Amygdala (tissue), 56 donors: ENCODE measurements at places on chromosomes 3 and 15.

DNA sequence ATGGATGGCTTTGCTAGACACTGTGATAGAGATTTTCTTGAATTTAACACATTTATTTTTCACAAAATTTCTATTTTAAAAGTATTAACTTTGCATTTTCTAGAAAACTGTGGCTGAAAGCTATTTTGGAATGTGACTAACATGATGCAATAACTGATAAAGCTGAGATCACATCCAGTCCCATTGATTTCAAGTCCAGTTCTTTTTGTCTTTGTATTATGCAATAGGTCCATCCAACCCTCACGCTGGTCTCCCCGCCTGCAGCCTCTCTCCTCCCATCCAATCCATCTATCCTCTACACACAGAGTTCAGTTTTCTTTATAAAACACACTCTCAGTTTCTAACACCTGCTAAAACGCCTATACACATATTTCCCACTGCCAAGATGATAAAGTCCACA lies 178.8 kb downstream of the CNTN3 start:
- no peak for DNase-seq

DNA sequence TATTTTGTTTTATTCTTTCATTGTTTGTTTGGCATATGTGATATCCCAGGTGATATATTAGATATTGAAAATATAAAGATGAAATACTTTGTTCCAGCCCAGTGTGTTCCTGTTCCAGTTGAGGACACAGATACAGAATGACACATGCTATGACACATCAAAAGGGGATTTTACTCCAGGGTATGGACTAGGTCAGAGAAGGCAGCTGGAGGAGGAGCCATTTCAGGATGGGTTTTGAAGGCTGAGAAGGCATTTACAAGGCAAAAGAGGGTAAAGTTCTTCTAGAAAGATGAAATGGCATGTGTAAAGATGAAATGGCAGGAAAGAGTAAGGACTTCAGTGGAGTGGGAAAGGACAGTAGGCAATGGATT lies 163.8 kb downstream of the ZIC1 start:
- DNase-seq = no peak

DNA sequence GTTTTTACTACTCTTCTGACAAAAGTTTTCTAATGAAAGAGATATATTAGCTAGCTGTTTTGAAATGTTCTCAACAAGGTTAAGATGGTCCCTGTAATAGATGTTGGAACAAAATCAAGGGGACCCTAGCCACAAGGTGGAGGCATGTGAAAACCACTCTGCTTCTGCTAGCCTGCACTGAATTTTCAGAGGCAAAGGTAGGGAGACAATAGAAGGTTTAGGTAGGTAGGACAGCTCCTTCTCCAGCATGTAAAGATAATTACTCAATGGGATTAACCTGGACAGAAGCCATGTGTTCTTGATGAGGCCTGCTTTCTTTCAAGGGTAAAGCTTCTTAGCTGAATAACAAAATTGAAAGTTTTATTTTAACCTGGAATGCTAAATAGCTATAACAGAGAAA lies 333.5 kb downstream of the LSAMP start:
- DNase-seq = no peak

GRCh38 chr15:70557521-70558258 lies 205.7 kb downstream of the UACA start:
- no peak for DNase-seq

GRCh38 chr3:184345317-184346144 lies 8.1 kb downstream of the FAM131A start:
- DNase-seq = peak; percentile 69

GRCh38 chr3:103437883-103438282 lies 1003.1 kb downstream of the ZPLD1 start:
- no peak for DNase-seq

DNA sequence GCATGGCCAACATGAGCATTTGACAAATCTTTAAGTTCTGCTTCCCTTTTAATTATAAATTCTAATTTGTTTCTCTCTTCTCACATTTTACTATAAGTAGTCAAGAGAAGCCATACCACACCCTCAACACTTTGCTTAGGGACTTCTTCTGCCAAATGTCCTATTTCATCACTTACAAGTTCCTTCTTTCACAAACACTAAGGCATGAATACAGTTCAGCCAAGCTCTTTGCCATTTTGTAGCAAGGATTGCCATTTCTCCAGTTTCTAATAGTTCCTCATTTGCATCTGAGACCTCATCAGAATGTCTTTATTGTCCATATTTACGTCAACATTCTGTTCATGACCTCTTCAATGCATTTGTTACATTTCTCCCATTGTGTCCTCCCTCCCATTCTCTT lies 29.4 kb downstream of the SLC22A14 start:
- DNase-seq = no peak

DNA sequence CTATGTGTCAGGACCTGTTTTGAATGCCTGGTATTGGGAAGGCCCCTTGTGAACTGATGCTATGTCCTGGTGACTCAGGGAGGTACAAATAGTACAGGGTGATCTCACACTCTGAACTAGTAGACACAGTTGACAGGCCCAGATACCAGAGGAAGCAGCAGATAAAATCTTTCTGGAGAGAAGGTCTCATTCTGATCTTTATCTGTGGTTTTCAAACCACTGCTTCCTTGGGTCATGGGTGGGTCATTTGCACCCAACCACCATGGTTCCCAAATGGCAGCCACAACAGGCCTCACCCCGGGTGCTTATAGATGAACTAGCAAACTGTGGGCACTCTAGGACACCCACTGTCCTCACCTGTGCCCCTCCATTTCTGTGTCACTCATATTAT lies 43.4 kb downstream of the PXYLP1 start:
- no peak for DNase-seq

GRCh38 chr3:79424811-79425210 lies 343.0 kb downstream of the ROBO1 start:
- no peak for DNase-seq

- DNase-seq = no peak
Observed at GRCh38 chr3:33250712-33251111, 26.5 kb upstream of the FBXL2 start.

DNA sequence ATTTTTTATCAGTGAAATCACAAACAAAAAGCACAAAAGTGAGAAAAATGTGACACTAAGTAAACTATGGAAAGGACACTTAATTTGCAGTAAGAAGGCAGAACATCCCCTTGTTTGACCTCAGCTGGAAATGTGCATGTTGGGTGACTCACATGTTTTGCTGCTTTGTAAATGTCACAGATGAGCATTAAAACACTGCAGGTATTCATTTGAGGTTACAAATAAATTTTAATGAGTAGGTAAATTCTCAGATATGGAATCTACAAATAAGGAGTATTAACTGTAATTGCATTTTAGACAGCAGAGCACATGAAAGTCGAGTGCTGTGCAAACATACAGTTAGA lies 20.3 kb downstream of the CHMP2B start:
- no peak for DNase-seq

GRCh38 chr3:139518926-139519842 lies 20.4 kb downstream of the RBP1 start:
- DNase-seq = no peak

GRCh38 chr15:83853232-83853631 lies 199.3 kb downstream of the ADAMTSL3 start:
- no peak for DNase-seq

GRCh38 chr3:94799420-94800060 lies 736.7 kb downstream of the NSUN3 start:
- DNase-seq = no peak

DNA sequence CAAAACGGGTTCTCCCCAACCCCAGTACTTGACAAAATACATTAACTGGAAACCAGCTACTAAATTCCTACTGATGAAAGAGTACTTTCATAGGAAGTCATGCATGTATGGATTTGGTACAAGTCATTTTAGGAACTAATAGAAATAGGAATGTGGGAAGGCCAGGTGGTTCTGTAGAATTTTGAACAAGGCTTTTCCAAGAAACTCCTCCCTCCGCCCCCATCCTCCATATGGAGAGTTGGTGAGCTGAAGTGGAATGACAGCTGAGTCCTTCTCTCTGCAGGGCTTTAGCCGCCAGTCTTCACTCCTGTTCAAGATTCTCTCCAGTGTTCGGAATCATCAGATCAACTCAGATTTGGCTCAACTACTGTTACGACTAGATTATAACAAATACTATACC lies 33.2 kb downstream of the TUBGCP4 start:
- no peak for DNase-seq

GRCh38 chr15:31300208-31300661 lies 26.4 kb upstream of the KLF13 start:
- DNase-seq = peak; percentile 91

DNA sequence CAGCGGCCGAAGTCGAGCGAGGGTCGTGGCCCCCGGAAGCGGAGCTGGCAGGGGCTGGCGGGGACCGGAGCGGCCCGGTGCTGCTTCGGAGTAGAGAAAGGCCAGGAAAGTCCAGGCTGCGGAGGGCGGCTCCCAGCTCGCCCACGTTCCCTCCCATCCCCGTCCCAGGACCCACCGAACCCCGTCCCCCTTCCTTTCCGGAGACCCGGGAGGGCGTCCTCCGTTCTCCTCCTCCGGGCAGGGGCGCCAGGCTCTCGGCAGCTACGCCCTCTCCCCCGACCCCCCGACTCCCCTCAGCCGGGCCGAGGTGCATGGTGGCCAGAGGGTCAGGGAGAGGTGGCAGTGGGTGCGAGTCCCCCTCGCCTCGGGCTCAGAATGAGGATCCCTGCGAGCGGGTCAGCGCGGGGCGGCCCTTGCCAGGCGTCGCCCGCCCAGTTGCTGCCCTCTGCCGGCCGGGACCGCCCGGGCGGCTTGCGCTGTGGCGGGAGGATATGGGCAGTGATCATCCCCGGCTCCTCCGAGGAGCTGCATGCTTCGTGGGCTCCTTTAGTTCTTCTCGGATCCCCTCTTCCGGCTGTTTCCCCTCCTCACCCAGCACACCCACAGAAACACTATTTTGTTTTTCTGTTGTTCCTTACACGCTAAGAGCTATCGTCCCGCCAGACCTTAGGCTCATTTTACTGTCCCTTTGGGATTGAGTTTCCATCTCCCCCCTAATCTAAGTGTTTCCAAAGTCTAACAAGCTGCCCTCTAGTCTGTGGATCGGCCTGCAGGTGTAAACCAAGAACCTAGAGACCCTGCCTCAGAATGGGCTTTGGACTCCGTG lies 744 bp upstream of the ALDH1A2 start:
- DNase-seq = no peak

- no peak for DNase-seq
Observed at GRCh38 chr3:183369627-183370026, 58.8 kb downstream of the MCF2L2 start.

- no peak for DNase-seq
Observed at GRCh38 chr3:175047786-175048185, 188.7 kb downstream of the NAALADL2 start.
